ENCODE measurements at places on chromosomes 3 and 15.
A peak's percentile ranks its signal among the peaks of the same experiment; 100 is the strongest.

DNA sequence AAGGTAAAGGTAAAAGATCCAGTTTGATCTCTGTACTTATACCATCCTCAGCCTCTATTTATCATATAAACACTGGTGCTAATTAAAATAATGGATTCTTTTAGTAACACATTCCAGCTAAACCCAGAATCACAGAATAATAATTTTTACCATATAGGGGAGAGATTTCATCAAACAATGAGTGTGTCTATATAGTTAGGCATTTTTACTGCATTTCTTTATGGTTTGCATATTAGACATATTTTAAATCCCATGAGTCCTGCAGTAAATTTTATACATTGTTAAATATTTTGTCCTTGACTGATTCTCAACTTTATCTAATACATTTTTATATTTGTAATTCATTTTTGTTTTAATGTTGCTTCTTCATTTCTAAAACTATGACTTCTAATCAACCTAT is 323.7 kb upstream of the AGTR1 start:
- no peak for DNase-seq

DNA sequence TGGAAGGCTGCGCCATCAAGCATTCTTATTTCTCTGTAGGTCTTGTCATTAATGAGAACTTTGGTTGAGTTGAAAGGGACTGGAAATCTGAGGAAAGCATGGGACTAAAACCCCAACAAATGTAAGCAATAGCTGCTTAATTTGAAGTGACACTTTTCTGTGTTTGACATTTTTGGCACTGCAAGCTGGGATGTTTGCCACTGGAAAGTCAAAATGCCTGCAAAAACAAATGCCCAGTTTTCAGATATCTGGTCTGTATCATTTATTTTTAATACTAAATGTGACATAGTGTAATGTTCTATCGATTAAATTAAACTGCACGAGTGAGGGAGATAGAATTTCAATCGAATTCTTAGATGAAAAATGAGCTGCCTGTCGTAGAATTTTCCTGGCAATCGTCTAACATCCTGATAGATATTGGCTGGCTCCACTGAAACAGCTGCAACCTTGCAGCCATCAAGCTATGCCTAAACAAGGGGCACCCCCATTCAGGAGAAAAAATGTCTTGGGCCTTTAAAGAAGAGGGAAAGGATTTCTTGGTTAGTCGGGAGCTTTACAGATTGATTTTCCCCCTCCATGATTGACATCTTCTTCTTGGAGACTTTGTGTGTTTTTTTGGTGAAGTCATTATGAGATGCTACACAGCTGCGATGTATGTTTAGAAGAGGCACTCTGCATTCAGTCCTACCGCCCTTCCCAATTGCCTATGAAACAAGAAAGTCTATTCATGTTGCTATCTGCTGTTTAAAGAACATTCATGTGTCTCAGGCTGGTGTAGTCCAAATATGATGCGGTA is 316.7 kb upstream of the TBL1XR1 start:
- DNase-seq = no peak

DNA sequence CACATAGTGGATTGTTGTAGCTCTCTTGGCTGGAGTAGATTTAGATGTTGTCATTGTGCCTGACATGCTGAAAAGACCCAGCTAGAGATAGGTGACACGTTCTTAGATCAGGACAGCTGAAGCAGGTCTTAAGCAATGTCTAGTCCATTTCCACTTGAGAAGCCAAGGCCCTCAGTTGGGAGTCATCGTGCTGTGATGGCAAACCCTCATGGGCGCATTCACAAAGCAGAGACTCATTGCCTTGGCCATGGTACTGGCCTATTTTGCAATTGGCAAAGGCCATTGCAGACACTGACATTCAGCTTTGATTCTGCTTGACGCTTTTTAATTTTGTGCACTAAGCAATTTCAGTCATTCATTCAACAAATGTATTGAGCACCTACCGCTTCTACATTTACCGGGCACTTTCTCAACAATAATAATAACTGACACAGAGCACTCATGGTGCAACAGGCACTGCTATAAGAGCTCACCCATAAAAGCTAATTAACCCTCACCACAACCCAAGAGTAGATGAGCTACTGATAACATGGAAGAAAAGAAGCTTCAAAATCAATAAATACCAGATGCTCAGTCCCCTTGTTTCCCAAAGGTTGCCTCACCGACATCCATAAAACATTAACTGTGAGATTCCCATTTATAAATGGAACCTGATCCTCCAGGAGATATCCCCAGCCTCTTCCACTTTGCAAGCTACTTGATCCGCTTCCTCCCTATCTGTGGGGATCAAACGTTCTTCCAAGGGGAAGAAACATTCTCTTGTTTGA is 200.1 kb downstream of the TLE3 start:
- no peak for DNase-seq

GRCh38 chr15:31483053-31483985 is 156.7 kb downstream of the KLF13 start:
- DNase-seq = no peak

- no peak for DNase-seq
Observed at GRCh38 chr3:187044206-187044605, 95.1 kb downstream of the RPL39L start.

DNA sequence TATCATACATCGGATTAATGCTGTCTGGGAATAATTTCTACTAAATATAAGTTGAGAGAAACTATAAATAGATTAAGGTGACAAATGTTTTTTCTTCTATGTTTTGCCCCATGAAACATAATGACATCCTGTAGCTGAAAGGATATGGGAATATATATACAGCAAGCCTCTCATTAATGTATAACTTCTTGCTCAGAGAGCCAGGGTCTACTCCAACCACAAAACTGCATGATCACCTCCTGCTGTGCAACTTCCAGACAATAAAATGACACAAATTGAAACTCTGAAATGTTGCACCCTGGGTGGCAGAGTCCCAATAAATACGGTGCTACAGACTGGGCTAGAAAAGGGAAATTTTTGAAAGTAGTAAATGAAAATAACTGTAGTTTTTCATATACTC is 571.9 kb upstream of the CBLB start:
- no peak for DNase-seq

GRCh38 chr15:31471731-31472430 is 145.2 kb downstream of the KLF13 start:
- no peak for DNase-seq

GRCh38 chr3:171615281-171615680 is 155.1 kb upstream of the TNIK start:
- no peak for DNase-seq

GRCh38 chr3:155870945-155871745 is 695 bp downstream of the GMPS start:
- DNase-seq = peak; percentile 18

GRCh38 chr3:130621824-130622223 is 104.8 kb downstream of the COL6A6 start:
- no peak for DNase-seq

- no peak for DNase-seq
Observed at GRCh38 chr3:186751480-186751879, 31.9 kb upstream of the EIF4A2 start.

GRCh38 chr3:135650309-135650708 is 315.2 kb upstream of the PPP2R3A start:
- no peak for DNase-seq

DNA sequence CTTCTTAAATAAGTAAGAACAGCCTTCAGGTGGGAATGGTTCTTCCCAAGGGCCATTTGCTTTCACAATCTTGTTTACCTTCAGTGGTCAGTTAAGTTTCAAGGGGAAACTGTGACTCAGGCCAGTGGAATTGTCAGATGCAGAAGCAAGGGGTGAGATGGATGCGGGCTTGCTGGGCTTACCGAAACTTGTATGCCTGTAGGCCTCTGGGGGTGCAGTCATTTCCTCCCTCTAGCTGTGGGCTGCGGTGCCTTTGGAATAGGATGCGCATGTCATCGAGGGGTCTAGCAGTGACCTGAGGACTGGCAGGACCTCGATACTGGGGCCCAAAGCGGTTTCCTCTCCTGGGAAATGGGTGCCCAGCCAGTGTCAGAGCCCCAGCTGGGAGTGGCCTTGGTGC is 121.6 kb downstream of the EEFSEC start:
- no peak for DNase-seq

DNA sequence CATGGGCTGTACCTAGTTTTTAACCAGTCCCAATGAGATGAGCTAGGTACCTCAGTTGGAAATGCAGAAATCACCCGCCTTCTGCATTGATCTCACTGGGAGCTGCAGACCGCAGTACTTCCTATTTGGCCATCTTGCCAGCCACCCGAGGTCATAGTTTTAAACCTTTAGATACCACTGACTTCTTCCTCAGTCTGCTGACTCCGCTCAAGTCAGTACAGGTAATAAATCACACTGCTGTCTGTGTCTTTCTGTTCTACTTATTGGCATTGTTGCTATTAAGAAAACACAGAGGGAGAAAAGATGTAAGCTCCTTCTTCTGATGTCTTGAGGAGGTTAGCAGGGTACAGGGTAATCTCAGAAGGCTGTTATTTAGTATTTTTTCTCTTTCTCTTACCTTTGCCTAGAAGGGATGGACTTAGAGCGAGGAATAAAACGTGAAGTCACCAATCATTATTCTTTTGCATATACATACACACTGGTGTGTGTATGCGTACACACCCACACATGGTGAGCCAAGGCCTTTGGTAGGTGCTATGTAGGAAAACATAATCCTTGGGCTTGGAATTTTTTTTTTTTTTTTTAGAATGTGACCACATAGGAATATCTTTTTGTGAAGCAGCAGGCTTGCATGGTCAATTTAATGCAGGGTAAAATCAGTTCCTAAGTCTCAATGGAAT is 197.2 kb downstream of the EDEM1 start:
- no peak for DNase-seq

- no peak for DNase-seq
Observed at GRCh38 chr3:38151667-38152265, 13.3 kb downstream of the MYD88 start.

- no peak for DNase-seq
Observed at GRCh38 chr3:151563305-151563704, 102.4 kb upstream of the IGSF10 start.

- DNase-seq = no peak
Observed at GRCh38 chr15:98231696-98232440, 271.4 kb downstream of the ARRDC4 start.

- no peak for DNase-seq
Observed at GRCh38 chr15:78930577-78931388, 14.1 kb downstream of the CTSH start.

- no peak for DNase-seq
Observed at GRCh38 chr15:97077975-97078374, 747.5 kb downstream of the NR2F2 start.

DNA sequence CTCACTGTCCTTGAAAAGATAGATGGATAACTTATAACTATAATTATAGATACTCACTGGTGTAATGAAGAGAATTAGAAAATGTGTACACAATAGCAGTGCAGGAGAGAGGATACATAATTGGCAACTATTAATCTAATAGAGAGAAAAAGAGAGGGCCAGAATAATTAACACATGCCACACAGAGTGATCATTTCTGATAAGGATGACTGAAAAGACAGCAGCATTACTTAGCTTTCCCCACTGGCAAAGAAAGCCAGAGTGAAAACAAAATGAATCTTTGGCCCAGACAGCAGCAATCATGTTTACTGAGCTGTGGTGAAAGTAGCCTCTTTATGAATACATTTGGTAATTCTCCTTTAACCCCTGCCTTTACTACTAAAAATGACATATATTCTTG is 493.3 kb upstream of the ROBO1 start:
- no peak for DNase-seq

DNA sequence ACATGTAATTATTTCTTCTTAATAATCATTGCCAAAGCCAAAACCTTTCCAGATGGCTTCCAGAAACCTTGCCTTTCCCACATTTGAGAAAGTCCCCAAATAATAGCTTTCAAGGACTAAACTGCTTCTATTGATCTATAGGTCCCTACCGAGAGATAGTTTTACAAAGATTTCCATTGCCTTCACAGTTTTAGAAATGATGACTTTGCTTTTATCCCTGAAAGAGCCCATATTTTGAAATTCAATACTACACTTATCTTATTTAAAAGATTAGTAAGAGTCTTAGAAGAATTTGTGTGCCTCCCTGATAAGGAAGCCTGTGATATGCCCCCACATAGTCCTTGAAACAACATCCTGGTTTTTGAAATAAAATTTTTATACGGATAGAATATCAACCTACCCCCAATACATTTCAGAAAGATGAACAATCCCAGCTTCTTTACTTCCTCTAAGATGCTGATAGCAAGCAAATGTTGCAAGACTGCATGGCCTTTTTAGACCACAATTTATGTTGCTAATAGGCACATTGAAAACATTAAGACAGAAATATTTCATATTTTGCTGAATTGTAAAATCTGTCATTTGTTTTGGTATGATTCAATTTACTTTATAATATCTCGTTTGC is 146.3 kb downstream of the TMCO5A start:
- no peak for DNase-seq

DNA sequence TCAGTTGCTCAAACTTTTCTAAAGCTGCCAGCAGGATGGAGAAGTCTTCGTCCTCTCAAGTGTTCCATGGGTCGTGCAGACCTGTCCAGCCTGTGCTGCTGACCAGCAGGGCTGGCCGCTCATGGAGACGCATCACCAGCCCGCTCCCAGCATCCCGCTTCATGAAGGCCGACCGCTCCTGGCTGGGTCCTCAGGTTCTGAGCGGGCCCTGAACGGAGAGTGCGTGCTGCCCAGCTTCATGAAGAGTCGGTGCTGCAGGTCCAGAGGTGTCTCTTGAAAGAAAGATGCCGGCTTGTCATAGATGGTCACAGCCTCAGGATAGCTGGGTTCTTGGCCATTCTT is 75.8 kb upstream of the KCNAB1 start:
- DNase-seq = no peak

DNA sequence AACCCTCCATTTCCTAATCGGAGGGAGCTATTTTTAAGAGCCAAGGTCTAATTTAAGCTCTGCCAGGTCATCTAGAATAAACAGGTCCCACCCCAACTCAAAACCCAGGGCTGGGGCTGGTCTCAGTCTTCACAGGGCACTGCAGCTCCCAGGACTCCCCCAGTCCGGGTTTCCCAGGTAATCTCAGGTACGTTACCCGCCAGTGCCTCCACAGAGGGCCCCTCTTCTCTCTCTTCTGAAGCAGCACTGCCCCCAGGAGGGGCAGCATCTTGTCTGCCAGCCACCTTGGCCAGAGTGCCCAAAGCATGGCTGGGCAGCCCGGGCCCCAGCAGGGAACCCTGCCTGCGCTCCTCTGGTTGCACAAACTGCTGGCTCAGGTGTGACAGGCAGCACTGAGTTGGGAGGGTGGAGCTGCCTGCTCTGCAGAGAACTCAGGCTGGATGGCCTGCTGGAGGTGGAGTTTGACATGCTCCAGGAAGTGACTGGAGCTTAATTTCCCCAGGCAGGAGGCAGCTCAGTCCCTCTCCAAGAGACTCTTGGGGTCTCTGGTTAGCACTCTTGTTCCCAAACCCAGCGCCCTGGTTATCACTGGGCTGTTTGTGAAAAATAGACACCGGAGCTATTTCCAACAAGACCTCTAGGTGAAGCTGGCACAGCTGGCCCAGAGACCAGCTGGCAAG is at the start of gene PLA2G4F:
PLA2G4F (minus strand) TSS at position 394 of the 680 bp plus-strand sequence; CDS start at position 307, 87 bp downstream.
- DNase-seq = no peak

GRCh38 chr15:40412095-40412759 is 6.6 kb downstream of the IVD start:
- DNase-seq = no peak

- peak; percentile 66 for DNase-seq
Observed at GRCh38 chr15:74433592-74434262, at the start of gene SEMA7A. SEMA7A (minus strand) TSS chr15:74433958; CDS start chr15:74433918, 40 bp downstream.

Data from activated CD8-positive, alpha-beta memory T cell treated with anti-CD3 and anti-CD28 coated beads for 1 hour (primary cell).